Activated CD4-positive, alpha-beta T cell treated with anti-CD3 and anti-CD28 coated beads for 4 hours (primary cell): ENCODE measurements at places on chromosomes 16 and 17.

DNA sequence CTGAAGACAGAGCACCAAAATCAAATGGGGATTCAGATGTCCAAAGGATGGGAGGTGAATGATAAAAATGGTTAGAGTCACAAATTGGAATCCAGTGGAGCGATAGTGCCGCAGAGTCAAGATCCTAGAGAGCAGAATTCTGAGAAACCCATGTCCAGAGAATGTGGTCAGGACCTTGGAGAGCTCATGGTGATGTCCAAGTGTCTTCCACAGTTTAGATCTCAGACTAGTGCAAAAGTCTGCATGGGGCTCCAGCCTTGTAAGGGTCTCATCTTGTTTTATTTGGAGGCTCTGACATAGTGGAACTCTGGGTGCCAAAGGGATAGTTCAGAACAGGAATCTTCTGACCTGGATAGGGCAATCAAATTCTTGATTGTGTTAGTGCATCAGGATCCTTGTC lies 245.9 kb upstream of the HSBP1 start:
- no peak for DNase-seq

- DNase-seq: no peak
Observed at GRCh38 chr16:6374821-6375220, 957.8 kb upstream of the RBFOX1 start.

DNA sequence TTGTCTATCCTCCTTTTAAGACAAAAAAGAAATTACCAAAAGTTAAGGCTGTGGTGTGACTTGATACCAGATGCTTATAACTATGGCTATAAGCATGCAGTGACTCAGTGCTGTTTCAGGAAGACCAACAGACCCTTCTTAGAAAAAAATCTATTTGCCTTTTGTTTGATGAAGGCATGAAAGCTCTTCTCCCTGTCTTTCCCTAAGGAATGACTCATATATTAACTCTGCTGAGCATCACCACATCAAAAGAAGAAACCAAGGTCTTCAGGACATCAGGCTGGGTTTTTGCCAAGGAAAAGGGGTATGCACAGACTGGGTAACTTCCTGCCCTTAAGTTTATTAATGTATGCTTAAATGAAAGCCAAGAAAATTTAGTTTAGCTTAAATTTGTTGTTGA lies 47.1 kb downstream of the VMP1 start:
- DNase-seq: peak; percentile 67

GRCh38 chr16:15574614-15574948 lies 68.4 kb downstream of the MARF1 start:
- DNase-seq: no peak
